ENCODE measurements at places on chromosomes 7 and 10.
A peak's percentile ranks its signal among the peaks of the same experiment; 100 is the strongest.

DNA sequence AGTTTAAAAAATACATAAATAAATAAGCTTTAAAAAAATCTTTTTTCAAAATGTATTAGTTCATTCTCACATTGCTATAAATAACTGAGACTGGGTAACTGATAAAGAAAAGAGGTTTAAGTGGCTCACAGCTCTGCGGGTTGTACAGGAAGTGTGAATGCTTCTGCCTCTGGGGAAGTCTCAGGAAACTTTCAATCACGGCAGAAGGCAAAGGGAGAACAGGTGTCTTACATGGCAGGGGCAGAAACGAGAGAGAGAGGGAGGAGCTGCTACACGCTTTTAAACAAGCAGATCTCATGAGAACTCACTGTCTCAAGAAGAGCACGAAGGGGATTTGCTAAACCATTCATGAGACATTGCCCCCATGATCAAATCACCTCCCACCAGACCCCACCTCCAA, 114.6 kb downstream of the DNAJC1 start:
- DNase-seq = no peak

DNA sequence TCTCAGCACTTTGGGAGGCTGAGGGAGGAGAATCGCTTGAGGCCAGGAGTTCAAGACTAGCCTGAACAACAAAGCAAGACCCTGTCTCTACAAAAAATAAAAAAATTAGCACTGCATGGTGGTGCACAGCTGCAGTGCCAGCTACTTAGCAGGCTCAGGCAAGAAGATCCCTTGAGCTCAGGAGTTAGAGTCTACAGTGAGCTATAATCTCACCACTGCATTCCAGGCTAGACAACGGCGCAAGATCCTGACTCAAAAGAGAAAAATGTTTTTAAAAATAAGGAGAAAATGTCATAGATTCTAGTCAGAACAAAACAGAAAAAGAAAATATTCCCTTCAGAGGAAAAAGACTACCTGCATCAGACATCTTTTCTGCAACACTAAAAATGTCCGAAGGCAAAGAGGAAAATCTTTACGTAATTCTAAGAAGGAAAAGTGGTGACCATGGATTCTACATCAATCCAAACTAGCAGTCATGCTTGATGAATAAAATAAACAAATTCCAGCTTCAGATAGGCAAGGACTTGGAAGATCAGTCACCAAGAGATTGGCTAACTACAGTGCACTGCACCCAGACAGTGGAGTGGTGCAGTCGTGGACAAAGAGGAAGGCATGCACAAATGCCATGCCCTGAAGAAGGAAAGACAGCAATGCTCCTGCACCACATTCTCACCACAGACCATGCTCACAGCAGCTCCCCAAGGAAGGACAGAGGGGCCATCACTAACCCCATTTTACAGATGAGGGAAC, 54.3 kb downstream of the ERCC6 start:
- no peak for DNase-seq

GRCh38 chr7:88140947-88141346, 78.9 kb downstream of the SRI start:
- DNase-seq = no peak

DNA sequence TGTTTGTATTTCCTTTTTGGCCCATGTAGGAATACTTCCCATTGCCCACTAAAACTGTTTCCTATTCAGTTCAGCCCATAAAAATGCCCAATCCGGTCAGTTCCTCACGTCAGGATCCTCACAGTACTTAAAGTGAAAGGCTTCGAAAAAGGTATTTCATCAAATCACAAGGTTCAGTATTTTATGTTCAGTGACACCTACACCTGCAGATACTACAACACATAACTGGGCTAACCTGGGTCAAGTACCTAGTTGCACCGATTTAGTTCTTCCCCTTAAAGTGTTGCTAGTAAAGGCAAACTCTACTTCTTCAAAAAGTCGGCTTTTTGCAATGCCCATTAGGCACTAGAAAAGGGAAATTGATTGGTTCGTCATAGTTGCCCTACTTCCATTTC, 1.1 kb downstream of the SNX13 start:
- DNase-seq = no peak

- DNase-seq = no peak
Measured at GRCh38 chr7:2651336-2651735, 19.6 kb downstream of the TTYH3 start.

DNA sequence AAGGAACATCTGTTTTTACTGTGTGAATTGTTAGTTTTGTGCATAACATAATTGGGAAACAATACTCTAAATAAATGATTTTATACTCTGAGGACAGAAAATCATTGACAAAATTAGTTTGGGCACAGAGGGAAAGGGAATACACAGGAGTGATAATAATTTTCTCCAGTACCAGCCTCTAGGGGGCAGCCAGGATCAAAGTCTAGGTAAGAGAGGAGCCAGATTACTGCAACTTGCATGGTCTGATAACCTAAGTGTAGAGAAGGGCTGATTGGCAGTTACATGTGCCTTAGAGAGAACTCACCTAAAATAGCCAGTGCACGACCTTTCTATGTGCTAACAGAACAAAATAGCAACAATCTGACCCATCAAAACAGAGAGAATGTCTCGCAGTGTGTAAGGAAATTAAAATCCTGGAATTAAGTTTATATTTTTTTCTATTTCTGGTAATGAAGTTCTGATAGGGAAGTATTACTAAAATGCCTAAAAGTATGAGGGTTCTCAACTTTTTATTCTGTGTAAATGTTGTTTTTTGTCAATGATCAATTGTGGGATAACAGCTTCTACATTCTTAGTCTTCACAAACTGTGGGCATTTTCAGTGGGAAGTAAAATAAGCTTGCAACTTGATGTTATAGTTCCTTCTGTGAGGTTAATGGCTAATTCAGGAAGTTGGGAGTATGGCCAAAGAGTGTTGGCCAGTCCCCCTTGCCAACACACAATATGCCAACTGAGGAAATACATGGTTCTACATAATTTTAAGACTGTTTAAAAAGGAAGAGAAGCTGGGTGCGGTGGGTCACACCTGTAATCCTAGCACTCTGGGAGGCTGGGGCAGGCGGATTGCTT, 66.4 kb downstream of the EXOC6 start:
- peak; percentile 19 for DNase-seq

DNA sequence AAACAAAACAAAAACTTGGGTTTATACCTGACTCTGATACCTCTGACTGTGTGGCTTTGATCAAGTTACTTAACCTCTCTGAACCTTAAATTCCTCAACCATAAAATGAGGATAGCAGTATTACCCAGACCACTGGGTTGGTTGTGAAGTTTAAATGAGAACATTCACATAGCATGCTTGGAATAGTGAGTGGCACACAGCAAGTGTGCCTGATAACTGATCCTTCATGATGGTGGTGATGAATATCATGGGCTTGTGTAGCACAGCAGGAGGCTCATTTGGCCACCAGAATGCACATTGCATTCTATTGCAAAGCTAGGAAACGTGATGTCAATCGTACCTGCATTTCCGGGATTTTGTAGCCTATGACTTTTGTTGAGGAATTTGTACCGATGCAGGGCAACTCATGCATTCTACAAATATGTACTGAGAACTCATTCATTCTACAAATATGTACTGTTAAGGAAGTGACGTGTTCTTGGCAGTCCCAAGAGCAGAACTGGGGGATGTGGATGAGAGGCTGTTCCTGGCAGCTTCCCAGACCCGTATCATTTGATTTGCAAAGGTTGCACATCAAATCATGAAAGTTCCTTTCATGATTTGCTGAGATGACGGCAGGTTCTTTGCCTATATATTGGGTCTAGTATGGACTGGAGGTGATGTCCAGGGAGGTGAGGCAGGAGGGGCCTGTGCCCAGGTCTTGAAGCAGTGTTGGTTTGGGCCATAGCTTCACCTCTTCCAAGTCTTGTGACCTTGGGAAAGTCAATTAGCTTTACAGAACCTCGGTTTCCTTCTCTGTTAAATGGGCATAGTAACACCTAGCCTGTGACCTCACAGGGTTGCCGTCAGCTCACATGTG, 94.6 kb upstream of the SMNDC1 start:
- DNase-seq = peak; percentile 79

DNA sequence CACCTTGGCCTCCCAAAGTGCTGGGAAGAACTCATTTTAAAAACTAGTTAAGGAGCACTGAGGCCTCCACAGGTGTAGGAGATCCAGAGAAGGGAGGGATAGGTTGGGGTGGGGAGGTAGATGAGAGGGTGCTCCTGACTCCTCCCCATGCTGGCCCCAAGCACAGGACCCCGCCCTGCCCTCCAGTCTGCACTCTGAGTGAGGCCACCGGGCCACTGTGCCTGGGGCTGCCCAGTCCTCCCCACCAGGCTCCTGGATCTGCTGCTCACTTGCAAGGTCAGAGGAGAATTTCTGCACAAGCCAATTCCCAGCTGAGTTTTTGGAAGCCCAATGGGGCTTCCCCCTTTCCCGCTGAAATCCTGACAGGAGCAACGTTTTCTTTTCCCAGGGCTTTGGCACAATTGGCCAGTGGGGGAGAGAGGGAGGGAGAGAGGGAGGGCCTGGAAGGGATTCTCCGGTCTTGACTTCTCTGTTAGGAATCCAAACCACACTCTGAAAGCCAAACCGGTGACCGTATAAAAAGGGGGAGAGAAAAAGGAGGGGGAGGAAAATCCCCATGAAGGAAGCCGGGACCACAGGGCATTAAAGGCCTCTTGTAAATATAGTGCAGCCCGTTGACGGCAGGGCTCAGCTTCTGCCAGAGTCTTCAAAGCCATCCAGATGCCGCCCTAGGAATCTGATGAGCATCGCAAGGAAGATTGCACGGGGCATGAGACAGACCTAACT, 116.2 kb downstream of the SH3PXD2A start:
- no peak for DNase-seq

- no peak for DNase-seq
Measured at GRCh38 chr7:54813398-54813797, 54.4 kb upstream of the SEC61G start.

GRCh38 chr7:45203936-45204445, 46.4 kb downstream of the RAMP3 start:
- DNase-seq = no peak

DNA sequence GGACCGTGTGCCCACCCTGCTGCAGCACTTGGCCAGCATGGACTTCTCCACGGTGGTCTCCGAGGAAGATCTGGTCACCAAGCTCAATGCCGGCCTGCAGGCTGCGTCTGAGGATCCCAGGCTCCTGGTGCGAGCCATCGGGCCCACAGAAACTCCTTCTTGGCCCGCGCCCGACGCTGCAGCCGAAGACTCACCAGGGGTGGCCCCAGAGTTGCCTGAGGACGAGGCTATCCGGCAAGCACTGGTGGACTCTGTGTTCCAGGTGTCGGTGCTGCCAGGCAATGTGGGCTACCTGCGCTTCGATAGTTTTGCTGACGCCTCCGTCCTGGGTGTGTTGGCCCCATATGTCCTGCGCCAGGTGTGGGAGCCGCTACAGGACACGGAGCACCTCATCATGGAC, 1.4 kb downstream of the RBP3 start:
- no peak for DNase-seq

DNA sequence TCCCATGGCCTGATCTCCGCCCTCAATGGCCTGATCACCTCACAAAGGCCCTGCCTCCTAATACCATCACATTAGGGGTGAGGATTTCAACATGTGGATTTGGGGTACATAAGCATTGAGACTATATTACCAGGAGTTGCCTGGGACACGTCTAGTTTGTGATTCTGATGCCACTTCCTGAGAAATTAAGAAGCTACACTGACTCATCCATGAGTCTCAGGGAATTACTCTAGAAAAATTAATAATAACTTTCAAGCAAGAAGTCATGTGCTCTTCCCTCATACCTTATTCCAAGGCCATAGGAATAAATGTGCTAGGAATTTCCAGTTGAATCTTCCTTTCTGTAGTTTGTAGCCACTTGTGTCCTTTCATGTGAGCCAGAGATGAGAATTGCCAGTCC, 519.3 kb upstream of the MKI67 start:
- no peak for DNase-seq

GRCh38 chr10:33332183-33333065, 2.0 kb downstream of the NRP1 start:
- no peak for DNase-seq

DNA sequence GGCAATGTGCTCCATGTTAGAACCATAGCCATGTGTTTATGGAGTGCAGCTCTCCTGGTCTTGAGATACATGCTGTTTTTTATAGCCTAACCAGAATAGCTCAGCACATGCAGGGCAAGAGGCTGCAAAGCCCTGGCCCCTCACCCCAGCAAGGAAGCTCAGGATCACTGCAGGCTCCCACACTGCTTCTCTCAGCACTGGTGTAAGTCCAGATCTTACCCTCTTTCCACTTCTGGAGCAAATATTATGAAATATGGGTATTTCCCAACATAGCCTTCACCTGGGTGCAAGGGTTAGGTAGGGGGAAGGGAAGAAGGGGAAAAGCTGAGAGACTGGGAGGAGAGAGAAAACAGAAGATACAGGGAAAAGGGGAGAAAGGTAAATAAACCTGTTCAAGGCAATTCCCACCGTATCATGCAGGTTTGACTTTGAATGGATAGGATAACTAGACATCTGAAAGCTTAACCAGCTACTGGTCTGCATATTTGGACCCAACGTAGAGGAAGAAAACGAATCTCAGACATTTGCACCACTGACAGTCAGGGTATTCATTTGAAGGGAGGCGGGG, 19.7 kb downstream of the SKIDA1 start:
- no peak for DNase-seq
